Fibroblast of upper back skin (primary cell): ENCODE measurements at places on chromosomes 4 and X.

- DNase-seq = no peak
Measured at GRCh38 chr4:55758066-55758465, 61.5 kb upstream of the EXOC1L start.

- no peak for DNase-seq
Measured at GRCh38 chrX:122363112-122363795, 820.8 kb upstream of the GRIA3 start.

DNA sequence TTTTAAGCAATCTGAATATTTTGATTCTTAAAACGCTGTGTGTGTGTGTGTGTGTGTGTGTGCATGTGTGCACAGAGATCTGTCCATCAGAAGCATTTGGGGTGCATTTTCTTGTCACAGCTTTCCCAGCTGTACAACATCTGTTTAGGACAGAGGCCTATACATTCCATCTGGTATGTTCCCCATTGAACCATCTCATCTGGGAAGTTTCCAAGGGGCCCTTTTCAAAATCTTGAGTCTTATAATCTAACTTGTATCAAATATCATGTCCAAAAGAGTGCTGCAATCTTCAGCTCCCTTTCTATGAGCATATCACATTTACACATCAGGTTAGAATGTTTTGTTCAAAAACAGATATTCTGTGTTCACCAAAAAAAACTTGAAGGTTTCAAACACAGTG is 16.5 kb upstream of the MID1 start:
- no peak for DNase-seq

- peak; percentile 34 for DNase-seq
Measured at GRCh38 chr4:47468706-47469365, 5.3 kb upstream of the COMMD8 start.

- peak; percentile 87 for DNase-seq
Measured at GRCh38 chrX:118495061-118495921, at the start of gene DOCK11. DOCK11 (plus strand) TSS chrX:118495815; CDS start chrX:118495972, 157 bp downstream.

DNA sequence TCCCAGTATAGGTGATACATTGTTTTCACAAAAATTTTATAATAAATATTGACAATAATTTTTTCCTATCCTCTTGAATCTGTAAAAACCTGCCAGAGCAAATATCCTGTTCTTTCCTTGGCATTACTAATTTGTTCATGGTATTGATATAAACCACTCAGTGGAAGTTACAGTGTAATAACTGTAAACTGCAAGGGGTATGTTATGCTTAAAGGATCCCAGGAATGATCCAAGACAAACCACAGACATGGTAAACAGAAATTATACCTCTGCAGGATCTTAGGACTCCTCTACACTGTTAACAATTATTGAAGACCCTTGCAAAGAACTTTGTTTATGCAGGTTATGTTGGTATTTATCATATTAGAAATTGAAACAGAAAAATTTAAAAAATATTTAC is 17.7 kb upstream of the MAD2L1 start:
- DNase-seq = no peak

DNA sequence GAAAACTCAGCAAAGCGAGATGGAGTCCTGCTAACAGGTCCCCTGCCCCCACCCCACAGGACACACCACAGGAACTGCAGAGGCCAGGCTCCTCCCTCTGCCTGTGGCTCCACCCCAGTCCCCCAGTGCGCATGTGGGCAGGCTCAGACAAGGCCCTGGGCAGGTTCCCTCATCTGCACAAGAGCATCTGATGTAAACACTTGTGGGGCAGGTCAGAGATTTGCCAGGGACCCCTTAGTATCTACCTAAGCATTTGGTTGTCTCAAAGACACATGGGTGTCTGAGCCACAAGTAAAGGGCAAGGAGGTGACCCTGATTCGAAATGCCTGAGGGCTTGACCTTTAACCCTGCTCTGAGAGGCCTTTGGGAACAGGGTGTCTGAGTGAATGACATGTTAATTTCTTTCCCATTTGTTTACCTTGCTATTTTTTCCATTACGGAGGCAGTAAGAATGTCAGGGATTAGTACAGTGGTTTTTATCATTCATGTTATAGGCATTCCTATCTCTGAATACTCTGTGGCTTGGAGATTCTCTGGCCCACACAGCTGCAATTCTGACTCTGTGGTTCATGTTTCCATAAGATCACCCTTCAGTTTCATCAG is 85.3 kb downstream of the ZNF518B start:
- peak; percentile 1 for DNase-seq

DNA sequence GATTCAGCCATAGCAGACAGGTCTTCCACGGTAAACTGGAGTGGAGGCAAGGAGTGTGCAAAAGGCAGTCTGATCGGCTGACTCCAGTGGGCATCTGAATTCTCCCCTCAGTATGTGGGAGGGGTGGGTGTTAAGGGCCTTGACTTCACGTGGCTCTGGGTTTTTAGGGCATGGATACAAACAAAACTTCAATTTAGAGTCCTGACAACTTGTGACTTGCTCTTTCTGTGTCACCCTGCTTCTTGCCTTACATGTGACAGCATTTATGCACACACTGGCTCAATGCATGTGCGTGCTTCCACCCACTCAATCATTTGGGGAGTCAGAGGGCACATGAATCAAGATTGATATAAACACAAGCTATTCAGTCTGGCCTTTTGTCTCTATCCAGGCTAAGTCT is 17.5 kb downstream of the PLP1 start:
- no peak for DNase-seq

DNA sequence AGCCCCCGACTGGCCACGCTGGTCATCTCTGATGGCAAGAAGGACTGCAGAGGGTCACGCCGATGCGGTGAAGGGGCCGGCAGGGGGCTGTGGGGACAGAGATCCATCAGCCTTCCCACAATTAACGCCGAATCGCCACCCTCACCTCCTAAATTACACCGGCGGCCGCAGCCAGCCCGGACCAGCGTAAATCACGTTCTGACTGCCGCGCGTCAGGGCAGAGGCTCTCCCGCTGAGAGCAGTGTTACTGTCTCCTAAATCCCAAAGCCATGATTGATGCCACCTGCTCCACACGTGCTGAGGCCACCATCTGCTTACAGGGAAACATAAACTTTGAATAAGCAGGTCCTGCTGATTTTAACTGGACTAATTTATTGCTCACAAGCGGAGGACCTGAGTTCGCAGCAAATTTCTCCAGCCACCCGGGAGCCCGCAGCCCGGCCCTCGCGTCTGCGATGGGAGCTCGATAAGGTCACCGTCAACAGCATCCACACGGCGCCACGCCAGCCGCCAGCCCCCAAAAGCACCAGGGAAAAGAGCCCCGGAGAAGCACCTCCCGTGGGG is 127.3 kb upstream of the NKX1-1 start:
- DNase-seq = no peak

DNA sequence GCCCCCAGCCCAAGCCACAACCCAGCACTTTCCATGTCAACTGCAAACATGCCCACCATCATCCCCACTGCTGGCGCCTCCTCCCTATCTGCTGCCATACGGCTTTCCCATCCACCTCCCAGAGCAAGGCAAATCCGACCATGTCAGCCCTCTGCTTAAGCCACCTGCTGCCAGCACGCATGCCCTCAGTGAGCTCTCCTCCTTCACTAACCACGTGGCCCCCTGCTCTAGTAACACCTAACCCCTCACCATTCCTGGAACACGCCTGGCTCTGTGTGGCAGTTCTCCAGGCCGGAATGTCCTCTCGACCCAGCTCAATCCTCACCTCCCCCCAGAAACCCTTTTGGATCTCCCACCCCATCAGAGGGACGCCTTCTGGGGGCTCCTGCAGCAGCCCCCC is 17.4 kb downstream of the BCAP31 start:
- DNase-seq = no peak

GRCh38 chr4:71270901-71271300 is 67.9 kb upstream of the SLC4A4 start:
- DNase-seq = peak; percentile 62

GRCh38 chrX:17944833-17945497 is 83.9 kb upstream of the RAI2 start:
- DNase-seq = peak; percentile 4

GRCh38 chrX:118345045-118345463 is 852 bp upstream of the WDR44 start:
- no peak for DNase-seq

DNA sequence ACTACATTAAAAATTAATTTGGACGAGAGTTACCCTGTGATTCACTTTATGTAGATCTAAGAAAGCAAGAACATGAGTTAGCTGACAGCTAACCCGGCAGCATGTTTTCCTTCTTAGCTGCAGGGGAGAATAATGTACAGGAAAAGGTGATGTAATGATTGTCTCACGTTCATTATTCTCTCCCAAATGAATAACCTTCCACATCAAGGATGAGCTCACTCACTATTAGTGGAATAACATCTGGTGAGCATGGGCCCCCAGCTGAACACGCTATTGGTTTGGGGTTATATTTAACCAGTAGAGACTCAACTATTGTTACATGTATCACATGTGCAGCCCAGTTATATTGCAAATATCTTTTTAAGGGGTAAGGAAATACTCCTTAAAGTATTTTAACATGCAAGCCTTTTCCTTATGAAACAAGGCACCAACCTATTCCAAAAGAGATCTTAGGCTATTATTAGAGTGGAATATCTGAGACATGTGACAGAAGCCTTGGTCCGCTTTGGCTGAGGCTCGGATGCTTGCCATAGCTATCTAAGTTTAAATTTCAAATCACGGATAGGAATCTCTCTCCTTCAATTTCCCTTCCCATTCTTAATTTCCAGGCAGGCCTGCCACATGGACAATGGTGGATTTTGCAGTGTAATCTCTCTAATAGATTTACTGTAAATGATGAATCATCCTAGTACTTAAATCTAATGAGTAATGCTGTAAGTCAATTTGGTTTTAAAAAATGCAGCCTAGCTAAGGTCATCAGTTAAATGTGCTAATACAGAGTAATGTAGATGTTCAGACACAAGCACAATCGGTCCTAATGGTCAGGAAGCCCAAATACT is 99.0 kb upstream of the OTUD4 start:
- peak; percentile 94 for DNase-seq

DNA sequence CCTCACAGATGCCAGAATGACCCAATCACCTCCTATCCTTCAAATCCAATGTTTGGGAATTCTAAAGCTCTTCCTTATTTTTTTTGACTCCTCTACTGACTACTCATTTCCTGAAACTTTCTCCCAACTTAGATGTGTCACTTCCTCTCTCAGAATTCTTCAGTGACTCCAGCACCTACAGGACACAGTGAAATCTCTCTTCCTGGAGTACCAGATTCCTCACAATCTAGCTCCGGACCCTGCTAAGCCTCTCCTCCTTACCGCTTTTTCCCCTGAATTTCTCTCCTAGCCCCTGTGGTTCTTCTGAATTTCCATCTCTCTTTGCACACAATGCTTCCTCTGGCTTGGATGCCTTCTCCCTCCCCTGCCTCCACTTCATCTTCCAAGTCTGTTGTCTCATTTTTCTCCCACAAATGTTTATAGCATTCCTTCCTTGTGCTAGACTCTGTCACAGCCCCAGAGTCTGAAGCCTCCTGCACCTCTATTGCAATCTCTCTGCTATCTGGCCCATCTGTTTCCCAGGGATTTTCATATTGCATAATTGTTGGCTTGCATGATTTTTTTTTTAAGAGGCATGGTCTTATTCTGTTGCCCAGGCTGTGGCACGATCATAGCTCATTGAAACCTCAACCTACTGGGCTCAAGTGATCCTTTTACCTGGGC is 80.1 kb downstream of the ANAPC4 start:
- DNase-seq = peak; percentile 50

GRCh38 chr4:132572210-132572609 is 576.9 kb upstream of the PCDH10 start:
- peak; percentile 29 for DNase-seq

DNA sequence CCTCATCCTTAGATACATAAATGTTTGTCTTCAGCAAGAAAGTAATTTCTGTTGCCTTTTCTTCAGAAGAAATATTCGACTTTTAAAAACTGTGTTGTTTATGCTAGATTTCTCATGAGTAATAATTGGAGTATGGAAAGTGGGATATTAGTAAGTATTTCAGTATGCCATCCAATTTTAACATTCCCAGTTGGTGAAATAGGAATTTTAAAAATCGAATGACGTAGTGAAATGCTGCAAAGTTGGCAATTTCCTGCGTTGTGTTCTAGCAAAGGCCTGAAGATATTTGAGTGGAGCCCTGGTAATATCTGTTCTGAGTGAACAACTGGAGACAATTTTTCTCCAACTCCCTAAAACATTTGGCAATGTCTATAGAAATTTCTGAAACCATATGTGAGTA is 190.1 kb downstream of the ZNF330 start:
- DNase-seq = peak; percentile 72

DNA sequence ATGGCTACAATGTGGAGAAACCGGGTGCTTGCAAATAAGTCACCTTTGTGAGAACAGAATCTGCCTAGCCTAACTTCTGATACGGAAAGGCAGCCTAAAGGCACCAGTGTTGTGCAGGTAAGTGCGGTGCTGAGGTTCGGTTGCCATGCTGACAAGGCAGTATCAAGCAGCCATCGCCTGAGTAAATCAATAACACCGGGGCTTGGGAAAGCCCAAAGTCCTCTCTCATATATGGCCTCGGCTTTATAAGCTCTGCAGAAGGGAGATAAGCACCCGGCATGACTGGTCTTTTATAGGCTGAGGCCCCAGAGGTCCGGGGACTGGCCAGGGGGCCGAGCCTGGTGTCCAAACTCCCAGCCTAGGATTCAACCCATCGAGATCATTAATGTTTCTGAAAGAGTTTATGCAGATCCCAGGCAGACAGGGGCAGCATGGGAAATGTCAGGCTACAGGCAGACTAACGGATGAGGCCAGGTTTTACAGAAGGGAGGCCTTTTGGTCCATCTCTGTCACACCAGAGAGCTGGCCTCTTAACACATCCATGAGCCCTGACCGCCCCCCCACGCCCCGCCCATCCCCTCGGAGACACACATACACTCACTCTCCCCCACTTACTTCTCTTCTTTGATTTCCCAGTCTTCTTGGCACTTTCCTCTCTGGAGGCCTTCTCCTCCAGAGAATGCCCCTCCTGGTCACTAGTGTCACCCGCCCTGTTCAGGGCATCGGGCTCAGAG is 38.5 kb downstream of the ELF4 start:
- DNase-seq = no peak

GRCh38 chrX:13103188-13103913 is 58.9 kb upstream of the FAM9C start:
- DNase-seq = no peak

- peak; percentile 23 for DNase-seq
Measured at GRCh38 chrX:71017396-71017939, 50.7 kb downstream of the SNX12 start.

DNA sequence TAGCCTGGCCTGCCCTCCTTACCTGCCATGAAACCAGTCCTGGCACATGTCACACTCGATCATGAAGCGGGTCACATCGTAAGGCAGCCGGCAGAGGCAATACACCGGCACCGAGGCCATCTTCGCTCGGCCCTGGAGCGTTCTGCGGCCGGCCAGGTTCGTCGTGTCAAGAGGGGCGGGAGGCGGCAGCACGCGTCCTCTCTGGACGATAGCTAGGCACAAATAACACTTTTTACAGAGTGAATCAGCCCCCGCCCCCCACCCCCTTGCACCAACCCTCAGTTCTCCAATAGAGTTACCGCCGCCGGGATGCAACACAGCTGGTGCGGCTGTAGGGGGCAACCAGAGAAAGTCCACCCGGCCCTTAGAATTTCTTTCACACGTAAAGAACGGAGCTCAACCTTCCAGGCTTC is 1.7 kb downstream of the PHF8 start:
- DNase-seq = peak; percentile 67

- peak; percentile 11 for DNase-seq
Measured at GRCh38 chr4:17265139-17265538, 246.8 kb downstream of the QDPR start.

- peak; percentile 8 for DNase-seq
Measured at GRCh38 chrX:101764538-101764937, 104.9 kb upstream of the ARMCX2 start.
